Airway epithelial cell (primary cell): ENCODE measurements at places on chromosomes 5 and 9. TPM values are rescaled to one million over a fixed set of nuclear protein-coding genes. Genes with fewer than 3 reads are reported as not detected.

MZB1 gene
- not detected in 2 replicates for total RNA-seq

PCA3 gene
- total RNA-seq, result not detected in 2 replicates

IFNA2 gene
- total RNA-seq, result not detected in 2 replicates

WNK2 gene
- 0.23 and 0.71 TPM in 2 replicates for total RNA-seq

SOX30 gene
- total RNA-seq, result not detected in 2 replicates

PIK3R1 gene
- total RNA-seq, result 10.7 and 31.7 TPM in 2 replicates

MRNIP gene
- 10.9 and 11.8 TPM in 2 replicates for total RNA-seq
